ENCODE measurements at places on chromosomes 5 and 9.

DNA sequence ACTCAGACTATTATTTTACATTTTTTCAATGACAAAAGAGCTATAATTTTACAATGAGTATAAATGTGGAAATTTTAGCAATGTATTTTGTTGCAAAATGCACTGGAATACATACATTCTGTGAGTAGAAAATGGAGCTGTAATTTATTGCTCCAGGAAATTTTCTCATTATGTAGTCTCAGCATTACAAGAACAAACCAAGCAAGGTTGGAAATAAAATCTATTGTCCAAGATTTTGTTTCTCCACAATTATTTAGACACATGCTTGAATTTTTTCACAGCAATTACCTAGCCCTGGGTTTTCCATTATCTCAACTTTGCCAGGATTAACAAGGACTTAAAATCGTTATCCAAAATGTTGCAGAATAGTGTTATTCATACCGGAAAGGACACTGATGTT, 820.1 kb downstream of the CDH12 start:
- DNase-seq: no peak

DNA sequence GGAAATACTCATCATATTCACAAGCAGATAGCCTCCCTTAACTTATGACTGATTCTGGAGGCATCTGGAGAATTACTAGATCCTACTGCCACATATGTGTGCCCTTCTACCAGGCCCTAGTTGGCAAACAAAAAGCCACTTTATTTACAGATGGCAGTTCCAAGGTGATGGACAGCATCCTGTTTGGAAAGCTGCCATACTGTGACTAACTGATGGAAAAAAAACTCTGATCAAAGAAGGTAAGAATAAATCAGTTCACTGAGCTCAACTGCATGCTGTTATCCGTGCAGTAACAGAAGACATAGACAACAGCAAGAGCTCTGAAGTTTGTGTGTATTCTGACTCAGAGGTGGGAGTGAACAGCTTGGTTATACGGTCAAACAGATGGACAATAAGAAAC, 279.8 kb upstream of the POU5F2 start:
- no peak for DNase-seq

DNA sequence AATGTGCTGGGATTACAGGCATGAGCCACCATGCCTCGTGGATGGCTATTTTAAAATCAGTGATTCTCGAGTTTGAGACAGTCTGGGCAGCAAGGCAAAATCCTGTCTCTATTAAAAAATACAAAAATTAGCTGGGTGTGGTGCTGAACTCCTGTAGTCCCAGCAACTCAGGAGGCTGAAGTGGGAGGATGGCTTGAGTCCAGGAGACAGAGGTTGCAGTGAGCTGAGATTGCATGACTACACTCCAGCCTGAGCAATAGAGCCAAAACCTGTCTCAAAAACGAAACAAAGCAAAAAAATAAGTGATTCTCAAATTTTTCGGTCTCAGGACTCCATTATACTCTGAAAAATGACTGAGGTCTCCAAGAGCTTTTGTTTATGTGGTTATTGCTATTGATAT, 47.9 kb upstream of the HSPA9 start:
- no peak for DNase-seq

GRCh38 chr9:75644649-75645048, 245.8 kb upstream of the PCSK5 start:
- no peak for DNase-seq

GRCh38 chr5:83608122-83608521, 112.5 kb downstream of the HAPLN1 start:
- peak; percentile 52 for DNase-seq

GRCh38 chr5:61327760-61328753, 4.0 kb upstream of the ZSWIM6 start:
- DNase-seq: no peak

DNA sequence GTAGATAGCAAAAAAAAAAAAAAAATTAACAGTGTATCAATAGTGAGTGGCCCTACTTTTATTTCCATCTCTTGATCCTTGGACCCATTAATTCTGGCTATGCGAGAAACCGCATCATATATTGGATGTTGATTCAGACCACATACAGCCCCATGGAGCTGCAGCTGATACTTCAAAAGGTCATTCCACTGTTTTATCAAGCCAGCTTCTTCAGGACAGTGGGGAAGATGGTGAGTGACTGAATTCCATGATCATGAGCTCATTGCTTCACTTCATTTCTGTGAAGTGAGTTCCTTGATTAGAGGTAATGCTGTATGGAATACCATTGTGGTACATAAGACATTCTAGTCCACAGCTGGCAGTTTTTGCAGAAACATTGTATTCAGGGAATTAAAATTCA, 222.9 kb upstream of the MEF2C start:
- no peak for DNase-seq

DNA sequence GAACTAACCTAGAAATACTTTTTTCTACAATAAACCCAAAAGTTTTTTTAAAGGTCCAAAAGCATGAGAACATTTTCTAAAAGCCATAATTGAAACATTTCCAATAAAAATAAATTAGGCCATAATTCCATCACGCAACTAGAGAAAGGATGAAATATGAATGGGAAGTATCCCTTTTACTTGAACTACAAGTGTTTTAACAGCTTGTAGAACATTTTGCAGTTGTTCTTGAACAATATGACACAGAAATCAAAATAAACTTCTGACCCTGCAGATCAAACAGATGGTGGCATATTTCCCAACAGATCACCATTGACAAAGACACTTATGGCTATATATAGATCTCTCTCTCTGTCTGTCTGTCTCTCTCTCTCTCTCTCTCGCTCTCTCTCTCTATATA, 624.4 kb downstream of the PSAT1 start:
- no peak for DNase-seq

- no peak for DNase-seq
Measured at GRCh38 chr5:51389577-51390463, 6.6 kb downstream of the ISL1 start.

- DNase-seq: no peak
Measured at GRCh38 chr5:1746371-1747078, 53.1 kb downstream of the MRPL36 start.

DNA sequence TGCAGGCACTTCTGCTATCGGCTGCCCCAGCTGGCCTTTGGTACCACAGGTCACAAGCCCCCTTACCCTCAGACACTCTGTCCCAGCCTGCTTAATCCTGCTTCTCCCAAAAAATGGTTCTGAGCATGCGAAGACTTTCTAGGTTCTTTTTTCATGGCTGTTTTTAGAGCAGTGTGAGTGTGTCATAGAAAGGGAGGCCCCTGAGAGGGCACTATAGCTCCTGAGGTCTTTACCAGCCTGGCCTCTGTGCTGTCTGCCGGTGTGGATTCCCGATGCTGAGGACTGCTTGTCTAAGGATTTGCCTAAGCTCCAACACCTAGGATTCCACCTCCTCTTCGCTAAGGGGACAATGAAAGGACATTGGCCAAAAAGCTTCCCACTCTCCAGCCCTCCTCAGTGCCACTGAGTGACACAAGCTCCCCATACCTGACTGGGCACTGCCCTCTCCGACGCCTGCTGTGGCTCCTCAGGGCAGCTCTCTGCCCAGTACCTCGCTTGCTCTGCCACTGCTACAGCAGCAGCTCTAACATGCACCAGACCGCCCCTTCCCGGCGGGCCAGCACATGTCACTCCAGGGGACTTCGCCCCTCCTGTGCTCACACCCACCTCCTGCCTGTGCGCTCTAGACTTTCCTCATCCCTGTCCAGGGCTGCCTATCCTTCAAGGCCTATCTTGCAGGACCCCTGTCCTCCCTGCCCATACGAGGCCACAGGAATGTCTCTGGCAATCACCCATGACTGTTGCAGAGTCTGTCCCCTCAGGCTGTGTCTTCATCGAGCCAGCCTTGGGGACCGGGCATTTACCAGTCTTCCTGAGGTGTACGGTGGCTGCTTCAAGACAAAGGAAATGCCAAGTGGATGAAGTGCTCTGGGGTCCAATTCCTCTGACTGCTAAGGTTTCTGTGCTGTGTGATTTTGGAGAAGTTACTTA, 21.0 kb downstream of the MACROH2A1 start:
- DNase-seq: no peak

DNA sequence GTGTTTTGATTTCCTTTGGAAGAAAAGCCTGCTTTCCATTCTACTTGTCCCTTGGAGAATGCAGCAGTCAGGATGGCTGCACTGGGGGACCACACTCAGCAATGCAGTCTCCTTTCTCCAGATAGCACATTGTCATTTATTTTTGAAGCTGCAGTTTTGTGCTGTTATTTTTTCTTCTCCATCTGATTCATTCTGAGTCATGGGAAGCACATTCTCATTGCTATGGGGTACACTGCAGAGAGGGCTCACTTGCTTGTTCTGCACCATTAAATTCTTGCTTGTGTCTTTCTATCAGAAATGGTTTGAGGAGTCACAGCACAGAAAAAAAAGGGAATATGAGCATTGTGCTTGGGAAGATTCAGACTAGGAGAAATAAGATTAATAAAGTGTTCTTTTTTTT, 39.7 kb upstream of the POC5 start:
- no peak for DNase-seq

- no peak for DNase-seq
Measured at GRCh38 chr5:150340614-150341255, 16.8 kb upstream of the TCOF1 start.

GRCh38 chr5:94749042-94749441, 130.6 kb downstream of the SLF1 start:
- DNase-seq: no peak

- no peak for DNase-seq
Measured at GRCh38 chr5:11037080-11037479, 276.0 kb upstream of the DAP start.

DNA sequence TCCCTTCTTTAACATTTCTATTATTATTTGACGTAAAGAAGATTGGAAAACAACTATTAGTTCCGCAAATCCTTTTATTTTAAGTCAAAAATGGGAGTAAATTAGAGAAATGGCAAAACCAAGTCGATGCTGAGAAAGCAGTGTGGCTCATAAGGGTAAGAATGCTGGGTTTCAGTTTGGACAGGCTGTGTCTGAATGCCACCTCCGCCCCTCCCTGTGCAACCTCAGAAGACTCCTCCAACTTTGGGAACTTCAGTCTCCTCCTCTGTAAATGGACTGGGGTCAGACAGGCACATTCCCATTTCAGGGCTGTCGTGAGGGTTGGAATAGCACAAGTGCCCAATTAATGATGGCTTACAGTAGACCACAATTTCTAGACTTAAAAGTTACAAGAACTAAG, 154.0 kb downstream of the GABBR2 start:
- DNase-seq: no peak

DNA sequence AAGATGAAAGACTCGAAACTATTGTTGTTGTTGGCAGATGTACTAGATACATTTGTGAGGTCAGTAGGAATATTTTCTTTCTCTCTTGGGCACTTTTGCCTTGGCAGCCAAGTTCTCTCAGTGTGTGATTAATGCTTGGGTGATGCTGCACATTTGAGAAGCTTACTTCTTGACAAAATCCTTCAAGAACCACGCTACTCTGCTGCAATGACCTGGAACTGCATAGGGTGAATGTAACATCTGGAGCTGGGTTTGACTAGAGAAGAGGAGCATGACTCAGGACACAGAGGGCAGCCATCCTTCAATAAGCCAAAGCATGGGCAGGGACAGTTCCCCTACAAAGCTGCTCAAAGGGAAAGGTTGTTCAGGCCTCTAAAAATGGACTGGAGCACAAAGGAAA, 75.5 kb upstream of the PUM3 start:
- no peak for DNase-seq

DNA sequence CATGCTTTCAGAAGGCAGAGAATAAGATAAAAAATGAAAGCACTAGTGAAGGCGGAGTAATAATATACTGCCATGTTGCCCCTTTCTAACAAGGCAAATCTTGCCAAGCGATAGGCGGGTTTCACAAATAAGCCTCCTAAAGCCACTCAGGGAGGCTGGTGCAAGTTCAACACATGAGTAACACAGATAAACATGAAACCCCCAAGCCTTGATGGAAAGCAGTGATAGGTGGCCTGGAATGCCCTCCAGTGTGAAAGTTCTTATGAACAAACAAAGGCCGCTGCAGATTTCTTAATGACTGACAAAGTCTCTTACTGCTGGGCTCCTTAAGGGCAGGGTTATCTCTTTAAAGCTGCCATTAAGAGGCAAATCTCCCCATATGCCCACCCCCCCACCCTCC, 154.7 kb downstream of the ZDHHC21 start:
- DNase-seq: no peak

GRCh38 chr5:159094745-159095144, 5.0 kb downstream of the EBF1 start:
- peak; percentile 96 for DNase-seq

DNA sequence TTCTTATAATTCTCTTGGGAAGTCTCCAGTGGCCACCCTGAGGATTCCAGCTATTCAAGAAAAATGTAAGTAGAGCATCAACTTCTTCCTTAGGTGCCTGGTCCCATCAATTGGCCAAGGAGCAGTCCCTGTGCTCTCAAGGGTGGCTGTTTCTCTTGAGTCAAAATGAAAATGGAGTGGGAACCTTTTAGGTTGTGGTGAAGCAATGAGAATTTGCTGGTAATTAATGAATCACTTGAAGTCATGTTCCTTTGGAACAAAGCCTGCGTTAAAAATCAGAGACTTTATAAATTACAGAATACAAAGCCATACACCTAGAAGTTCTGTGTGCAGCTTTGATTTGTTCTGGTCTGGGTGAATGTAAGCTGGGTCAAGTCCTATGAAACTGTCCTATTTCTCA, 48.9 kb downstream of the IL31RA start:
- no peak for DNase-seq

- DNase-seq: peak; percentile 30
Measured at GRCh38 chr9:113131689-113132151, 19.1 kb upstream of the SLC31A2 start.

DNA sequence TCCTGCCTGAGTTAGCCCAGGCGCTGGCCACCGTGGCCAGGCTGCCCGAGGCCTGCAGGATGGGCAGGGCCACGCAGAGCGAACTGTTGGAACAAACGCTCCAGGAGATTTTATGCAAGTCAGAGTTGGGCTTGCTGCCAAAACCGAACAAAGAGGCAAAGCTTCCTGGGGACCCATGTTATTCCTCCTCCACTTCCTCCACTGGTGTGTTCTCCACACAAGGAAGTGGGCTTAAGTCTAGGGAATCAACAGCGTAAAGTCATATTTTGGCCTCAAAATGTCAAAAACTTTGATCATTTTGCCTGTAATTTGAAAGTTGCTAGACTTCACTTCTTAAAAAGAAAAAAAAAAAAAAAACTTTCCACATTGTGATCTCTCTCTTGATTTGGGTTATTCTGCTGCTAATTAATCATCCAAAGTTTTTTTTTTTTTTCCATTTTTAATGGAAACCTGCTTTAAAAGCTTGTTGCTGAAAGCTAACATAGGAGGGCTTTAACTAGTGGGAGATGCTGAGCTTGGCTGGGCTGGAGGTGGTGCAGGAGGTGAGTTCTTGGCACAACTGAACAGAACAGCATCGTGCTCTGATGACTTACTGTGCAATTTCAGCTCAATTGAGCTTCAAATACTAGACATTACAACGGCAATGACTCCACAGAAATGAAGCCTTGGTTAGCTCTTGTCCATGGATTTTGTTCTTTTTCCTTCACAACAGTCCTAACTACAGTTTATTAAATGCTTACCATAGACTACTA, 73.0 kb downstream of the PTPDC1 start:
- no peak for DNase-seq

GRCh38 chr5:149707097-149707496, 23.0 kb upstream of the PPARGC1B start:
- no peak for DNase-seq
